ENCODE measurements at places on chromosomes 12 and 14. TPM values are rescaled to one million over a fixed set of nuclear protein-coding genes. Genes with fewer than 3 reads are reported as not detected.
A peak's percentile ranks its signal among the peaks of the same experiment; 100 is the strongest.

DNA sequence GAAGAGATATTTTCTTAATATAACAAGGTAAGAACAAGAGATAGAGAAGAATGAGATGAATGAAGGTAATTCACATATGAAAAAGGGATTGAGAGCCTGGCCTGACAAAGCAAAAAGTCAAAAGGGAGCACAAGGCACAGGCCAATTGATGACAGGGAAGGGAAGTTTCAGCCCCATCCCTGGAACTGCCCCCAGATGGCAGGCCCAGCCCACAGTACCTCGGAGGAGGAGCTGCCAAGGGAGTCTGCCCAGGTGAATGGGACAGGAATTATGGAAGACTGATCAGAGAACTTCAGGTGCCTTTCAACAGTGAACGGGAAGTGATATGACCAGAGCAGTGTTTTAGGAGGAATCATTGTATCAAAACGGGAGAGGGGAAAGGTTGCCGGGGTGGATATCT, 15.7 kb downstream of the SNRPF start:
- no peak for DNase-seq

LRP10 gene
- total RNA-seq = 12.5 TPM

NUMB gene
- 18.9 TPM for total RNA-seq

DNA sequence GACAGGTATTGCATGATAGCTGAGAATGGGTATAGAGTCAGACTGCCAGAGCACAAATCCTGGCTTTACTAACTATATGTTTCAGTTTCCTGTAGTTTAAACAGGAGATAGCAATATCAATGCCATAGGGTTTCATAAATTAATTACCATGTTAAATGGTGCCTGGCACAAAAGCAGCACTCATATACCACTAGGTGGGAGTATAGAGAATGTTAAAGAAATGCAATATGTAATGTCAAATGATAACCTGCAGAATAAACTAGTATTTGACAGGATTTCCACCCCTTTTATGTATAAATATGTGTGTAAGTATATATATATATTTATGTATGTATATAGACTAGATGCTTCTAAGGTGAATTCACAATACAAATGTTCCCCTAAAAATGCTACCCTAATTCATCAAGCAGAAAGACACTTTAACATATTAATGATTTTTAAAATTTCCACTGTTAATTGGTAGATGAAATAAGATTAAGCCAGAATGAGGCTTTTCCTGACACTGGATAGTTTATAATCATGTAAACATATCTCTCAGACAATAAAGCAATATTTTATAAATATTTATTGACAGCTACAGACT, 8.6 kb downstream of the WDR89 start:
- DNase-seq = no peak

GRCh38 chr14:73758392-73759182, 44.4 kb upstream of the PNMA1 start:
- peak; percentile 80 for DNase-seq

Measured in SJCRH30 (cell line).